ENCODE measurements at places on chromosomes 3 and 15. TPM values are rescaled to one million over a fixed set of nuclear protein-coding genes. Genes with fewer than 3 reads are reported as not detected.

GRCh38 chr3:151593928-151594327, 133.1 kb upstream of the IGSF10 start:
- DNase-seq = no peak

DNA sequence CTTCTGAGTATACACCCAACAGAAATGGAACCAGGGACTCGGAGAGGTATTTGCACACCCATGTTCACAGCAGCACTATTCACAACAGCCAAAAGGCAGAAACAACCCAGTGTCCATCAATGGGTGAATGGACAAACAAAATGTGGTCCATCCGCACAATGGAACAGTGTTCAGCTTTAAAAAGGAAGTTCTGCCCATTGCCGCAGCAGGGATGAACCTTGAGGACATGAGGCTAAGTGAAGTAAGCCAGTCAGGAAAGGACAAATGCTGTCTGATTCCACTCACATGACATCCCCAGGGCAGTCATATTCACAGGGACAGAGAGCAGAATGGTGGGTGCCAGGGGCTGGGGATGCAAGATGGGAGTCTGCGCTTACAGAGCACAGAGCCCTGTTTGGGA, 7.5 kb downstream of the IQSEC1 start:
- no peak for DNase-seq

The SLC2A2 gene
- total RNA-seq = 0.20 TPM

- no peak for DNase-seq
Observed at GRCh38 chr15:25695875-25696760, 167.0 kb downstream of the ATP10A start.

DNA sequence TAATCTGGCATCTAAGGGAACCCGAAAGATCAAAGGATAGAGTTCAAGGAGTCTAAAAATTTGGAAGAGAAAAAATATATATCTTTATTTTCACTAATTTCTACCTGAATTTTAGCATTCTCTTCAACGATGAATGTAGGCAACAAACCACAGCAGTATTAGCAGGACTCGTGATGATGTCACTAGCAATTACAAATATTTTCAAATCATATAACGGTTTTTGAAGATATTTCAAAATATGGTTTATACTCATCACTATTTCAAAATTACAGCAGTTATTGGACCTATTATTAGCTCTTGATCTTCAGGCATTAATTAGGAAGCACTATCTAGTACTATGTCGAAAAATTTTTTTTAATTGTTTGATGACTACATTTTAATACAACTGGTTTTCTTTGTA, 27.0 kb upstream of the ANKDD1A start:
- DNase-seq = no peak

GRCh38 chr3:109089265-109089664, 28.7 kb downstream of the MORC1 start:
- no peak for DNase-seq

- DNase-seq = no peak
Observed at GRCh38 chr3:52742418-52743041, 28.2 kb downstream of the NEK4 start.

The SLC6A11 gene
- not detected for total RNA-seq

- no peak for DNase-seq
Observed at GRCh38 chr15:40096094-40096891, 12.4 kb downstream of the BMF start.

DNA sequence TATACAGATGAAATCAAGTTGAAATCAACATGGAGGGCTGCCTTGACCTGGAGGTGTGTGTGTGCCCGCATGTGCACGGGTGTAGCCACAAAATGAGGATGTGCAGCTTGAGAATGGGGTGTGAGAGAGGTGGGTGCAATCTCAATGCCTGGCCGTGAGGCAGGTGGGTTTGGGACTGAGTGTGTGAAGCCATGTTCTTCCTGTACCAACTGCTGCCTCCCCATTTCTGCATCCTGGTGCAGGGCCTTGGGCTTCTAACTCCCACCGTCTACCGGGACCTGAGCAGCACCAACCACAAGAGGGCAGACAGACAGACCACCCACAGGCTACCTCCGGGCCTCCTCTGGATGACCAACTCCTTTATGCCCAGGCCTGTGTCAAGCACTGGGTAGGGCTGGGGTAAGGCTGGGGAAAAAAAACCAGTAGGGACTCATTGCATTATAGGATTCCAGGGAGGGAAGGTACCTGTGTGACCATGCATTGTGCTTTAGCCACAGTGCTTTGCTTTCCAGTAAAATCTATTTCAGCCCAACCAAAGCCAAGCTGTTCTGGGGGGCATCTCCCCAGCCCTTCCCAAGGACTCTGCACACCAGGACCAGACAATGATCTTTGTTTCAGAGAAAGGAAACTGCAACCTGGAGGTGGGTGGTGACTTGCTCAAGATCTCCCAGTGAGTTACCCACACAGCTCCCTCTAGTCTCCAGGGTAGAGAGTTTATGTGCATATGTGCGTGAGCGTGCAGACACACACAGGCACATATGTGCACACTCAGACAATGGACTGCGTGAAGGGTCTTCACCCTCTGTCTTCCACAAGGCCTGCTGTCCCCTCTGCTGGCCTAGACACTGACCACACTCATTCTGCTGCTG, 162.2 kb upstream of the TLE3 start:
- no peak for DNase-seq

- no peak for DNase-seq
Observed at GRCh38 chr15:49313650-49314049, 109.4 kb upstream of the FGF7 start.

Measured in activated T-cell treated with anti-CD3 and anti-CD28 coated beads, Interleukin-2, amount 50 U/mL, for 4 hours (primary cell).